ENCODE measurements at places on chromosomes 6 and 20.
A peak's percentile ranks its signal among the peaks of the same experiment; 100 is the strongest.

DNA sequence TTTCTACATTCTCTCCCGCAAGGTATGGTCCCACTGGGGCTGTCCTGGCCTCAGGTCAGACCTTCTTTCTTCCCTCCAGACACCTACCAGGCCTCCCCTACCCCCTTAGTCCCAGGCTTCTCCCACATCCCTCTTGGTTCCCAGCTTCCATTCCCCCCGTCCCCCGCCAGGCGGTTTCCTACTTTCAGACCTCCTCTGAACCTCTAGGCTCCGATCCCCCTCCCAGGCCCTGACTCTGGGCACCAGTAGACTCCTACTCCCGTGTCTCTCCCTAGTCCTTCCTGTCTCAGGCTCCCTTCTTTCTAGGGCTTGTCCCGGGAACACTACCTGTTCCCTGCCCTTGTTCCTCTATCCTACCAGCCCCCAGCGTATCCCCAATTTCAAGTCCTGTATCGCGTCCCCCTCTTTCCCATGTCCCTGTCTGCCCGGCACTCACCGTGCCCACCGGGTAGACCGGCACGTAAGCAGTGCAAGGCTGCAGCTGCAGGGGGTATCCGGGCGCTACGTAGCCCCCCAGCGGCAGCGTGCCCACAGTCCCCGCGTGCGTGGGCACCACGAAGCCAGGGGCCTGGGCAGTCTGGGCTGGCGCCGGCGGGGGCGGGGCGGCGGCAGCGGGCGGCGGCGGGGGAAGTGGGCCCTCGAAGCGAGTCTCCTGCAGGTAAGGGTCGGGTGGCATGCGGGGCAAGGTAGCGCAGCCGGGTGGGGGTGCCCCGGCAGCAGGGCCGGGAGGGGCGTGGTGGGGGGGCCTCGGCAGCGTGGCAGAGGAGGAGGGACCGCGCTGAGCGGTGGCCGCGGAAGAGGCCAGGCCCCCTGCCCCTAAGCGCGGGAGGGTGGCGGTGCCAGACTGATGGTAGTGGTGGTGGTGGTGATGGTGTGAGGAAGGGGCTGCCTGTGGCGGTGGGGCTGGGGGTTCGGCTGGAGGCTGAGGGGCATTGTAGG lies 1.5 kb downstream of the PRRT1 start:
- no peak for DNase-seq

DNA sequence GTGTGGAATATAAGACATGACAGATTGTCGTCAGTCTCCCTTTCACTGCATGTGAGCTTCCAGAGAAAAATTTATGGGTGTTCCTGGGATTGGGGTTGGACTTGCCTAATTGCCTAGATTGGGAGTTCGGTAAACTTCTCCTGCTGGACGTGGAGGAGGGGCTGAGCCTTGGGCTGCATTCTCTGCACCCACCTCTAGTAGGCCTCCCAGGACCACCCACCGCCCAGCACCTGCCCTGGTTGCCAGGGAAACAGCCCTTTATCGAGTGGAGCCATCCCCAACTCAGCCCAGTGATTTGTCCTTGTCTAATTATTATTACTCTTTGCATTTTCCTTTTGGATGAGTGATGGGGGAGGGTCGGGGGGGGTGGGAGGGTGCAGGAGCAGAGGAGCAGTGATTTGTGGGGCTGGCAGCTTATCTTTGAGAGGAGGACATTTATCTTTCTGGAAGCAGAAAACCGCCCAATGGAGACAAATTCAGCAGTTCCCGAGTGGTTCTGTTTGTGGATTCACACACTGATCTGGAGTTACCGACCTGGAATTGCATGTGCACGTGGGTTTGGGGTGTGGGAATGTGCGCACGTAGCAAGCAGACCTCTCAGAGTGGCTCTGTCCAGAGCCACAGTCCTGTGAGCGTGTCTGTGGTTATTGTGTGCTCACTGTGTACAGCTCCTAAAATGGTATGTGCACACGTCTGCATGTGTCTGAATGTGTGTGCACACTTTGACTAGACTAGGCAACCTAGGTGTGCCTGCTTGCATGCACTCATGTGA lies 104.5 kb downstream of the DHX35 start:
- DNase-seq = no peak

GRCh38 chr6:125363039-125363823 lies 61.5 kb upstream of the HDDC2 start:
- DNase-seq = peak; percentile 28

GRCh38 chr6:16928387-16928786 lies 167.1 kb upstream of the ATXN1 start:
- DNase-seq = no peak

GRCh38 chr6:24943774-24944173 lies 8.0 kb upstream of the RIPOR2 start:
- no peak for DNase-seq

- peak; percentile 98 for DNase-seq
These were observed 264.8 kb downstream of the SLC35F1 start for GRCh38 chr6:118171852-118172251.

- DNase-seq = peak; percentile 70
These were observed 60.2 kb upstream of the RALY start for GRCh38 chr20:33933469-33933909.

DNA sequence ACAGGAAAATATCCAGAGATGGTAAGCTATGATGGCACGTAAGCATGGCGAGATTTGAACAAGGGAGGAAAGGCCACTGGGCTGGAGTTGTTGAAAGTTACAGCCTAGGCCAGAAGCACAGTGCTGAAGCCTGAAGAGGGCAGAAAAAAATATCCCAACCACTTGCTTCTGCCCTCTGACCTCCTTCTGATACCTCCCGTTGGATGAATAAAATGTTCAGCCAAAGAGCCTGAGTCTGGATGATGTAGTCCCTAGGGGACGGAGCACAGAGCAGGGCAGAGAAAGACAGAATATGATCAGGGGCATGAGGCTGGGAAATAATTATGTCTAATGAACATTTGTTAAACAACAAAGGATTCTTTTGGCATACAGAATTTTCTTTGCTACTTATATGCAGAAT lies 19.7 kb downstream of the KLHL31 start:
- DNase-seq = no peak

DNA sequence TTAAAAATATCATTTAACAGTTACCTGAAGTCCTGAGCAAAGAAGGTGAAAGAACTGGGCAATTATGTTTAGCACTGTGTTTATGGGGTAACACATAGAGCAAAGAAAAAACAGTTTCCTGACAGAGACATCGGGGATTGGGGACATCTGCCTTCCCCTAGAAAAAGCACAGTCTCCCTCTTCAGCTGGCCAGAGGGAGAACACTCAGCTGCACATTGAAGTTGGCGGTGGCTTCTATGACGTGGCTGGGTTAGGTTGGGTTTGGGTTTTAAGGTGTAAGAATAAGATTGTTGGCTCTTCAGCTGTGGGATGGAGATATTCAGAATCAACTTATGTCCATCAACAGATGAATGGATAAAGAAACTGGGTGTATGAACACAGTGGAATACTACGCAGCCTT lies 124.0 kb upstream of the DTNBP1 start:
- no peak for DNase-seq

DNA sequence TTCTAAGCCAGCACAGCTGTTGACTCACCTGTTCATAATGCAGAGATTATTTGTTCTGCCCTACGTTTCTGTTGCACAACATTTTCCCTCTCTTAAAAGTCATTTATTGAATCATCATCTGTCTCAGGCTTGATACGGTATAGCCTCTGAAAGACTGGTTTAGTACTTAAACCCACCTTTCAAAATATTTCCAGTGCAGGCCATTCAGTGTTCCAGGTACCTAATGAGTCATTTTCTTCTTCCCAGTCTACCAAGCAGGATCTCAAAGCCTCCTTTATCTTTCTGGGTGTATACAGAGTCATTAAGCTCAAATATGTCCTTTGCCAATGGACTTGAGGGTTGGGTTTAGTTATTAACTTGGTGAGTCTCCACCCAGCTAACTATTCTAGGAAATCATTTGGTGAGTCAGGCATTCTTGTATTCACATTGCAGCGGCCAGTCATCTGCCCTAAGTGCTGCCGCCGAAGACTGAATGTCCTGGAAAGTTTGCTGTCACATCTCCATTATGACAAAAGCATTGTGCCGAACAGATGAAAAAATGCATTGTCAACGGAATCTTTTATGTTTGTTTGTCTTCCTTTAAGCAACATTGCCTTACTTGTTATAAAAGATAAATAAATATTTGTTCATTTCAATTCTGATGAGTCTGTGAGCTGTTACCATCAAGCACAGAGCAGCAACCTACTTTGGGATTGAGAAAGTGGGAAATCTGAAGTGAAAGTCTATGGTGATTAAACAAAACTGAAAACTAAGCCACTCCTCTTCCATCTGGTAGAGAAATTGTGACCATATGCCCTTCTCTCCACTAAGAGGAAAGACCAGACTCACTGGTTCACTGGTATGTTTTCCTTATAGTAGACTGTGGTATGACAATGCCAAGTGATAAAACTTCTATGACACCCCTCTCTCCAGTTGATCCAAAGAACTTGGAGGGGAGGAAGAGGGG lies 14.3 kb upstream of the FAM135A start:
- no peak for DNase-seq

- no peak for DNase-seq
These were observed 71.2 kb downstream of the PDE7B start for GRCh38 chr6:135922746-135923145.

Measured in foreskin melanocyte (primary cell).